ENCODE measurements at places on chromosomes 5 and 9.
A peak's percentile ranks its signal among the peaks of the same experiment; 100 is the strongest.

DNA sequence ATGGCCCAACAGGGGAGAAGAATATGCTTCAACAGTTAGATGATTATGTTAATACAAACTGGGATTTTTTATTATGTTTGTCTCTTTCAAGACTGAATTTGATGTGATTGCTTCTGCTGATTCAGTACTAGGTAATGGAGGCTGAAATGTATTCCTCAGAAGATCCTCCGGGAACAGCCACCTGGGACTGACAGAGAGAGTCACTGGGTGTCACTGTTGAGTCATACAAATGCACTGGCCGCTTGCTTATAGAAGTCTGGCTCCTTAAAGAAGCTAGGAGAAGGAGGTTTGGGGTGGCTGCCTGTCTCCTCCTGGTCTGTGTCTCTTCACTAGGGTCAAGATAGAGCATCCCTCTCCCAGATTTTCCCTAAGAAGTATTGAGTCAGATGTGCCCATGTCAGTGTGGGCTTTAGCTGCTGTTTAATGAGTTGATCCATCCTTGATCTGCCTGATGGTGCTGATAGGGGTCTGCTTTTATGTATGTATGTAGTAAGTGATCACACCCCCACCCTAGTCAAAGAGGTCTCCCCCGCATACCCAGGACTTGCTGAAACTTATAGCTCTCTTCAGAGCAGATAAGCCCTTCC, 773.4 kb downstream of the BRINP1 start:
- DNase-seq, result peak; percentile 64

DNA sequence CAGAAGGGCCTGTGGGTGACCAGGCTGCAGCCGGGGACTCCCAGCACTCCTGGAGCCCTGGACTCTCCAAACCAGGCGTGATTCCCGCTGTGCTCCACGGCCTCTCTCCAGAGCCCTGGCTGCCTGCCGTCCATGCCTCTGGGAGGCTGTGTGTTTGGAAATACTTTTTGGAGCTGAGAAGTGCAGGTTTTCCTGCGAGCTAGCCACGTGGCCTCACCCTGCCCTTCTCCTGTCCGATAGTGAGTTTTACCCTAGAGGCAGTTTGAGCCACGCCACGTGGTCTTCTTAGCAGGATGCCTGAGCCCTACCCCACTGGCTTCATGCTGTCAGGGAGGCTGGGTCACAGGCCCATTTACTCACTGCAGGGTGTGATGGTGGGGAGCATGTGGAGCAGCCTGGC, 71.3 kb downstream of the COL5A1 start:
- no peak for DNase-seq

DNA sequence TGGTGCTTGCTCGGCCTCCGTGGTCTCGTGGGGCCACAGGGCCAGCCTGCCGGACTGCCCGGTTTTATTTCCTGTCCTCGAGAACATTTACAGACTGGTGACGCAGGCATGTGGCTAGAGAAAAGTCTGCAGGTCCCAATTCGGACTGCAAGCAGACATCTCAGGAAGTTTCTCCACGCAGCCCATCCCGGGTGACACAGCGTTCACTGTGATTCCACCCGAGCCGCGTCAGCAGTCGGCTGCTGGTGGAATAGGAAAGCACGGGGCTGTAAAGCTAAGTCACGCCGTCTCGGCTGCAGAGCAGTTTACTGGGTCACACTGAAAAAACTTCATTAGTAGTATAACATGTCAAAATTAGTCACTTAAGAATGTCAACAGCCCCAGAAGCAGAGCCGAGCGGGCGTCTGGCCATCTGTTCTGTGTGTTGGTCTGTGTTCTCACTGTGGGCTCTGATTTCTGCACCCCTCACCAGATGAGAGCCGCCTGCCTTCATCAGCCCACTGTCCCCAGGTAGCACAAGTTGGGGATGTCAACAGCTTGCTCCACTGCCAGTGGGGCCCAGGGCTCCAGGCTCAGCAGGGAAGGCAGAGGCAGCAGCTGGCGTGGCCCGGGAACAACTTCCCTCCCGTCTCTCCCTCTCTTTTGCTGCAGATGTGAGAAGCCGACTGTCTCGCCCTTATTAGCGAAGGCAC, 363.7 kb downstream of the IRX2 start:
- no peak for DNase-seq

- DNase-seq, result no peak
Measured at GRCh38 chr9:12554636-12555035, 138.5 kb upstream of the TYRP1 start.

DNA sequence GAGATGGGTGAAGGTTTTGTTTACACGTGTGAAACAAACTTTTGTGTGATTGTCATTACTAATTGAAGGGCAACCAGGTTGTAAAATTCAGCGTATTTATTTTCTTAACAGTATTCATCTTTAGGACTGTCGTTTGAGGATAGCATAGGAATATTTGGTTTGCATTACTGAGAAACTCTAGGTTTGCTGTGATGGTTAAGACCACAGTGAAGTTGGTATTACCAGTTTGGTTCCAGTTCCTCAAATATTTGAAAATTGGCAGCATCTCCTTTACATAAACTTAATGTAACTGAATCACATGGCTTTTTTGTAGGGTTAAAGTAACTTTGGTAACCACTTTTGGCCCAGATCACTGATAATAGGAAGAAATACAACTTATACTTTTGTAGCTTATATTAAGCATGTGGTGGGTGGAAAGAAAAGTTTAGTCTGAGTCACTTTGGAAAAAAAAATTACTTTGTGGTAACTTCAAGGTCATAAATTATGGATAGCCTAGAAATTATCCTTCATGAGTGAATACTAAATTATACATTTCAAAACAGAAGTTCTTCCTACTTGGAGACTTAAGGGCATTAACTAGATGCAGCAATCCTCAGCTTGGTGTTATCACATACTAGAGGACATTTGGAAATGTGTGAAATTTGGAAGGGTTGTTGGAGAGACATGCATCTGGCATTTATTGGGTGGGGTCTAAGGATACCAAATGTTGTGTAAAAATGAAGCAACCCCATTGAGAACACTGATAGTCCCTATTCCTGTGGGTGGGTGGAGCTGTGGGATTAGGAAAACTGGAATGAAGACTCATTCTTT, 33.9 kb downstream of the G3BP1 start:
- DNase-seq, result peak; percentile 78

GRCh38 chr5:96776621-96777020, 31.1 kb downstream of the ERAP1 start:
- DNase-seq, result no peak

DNA sequence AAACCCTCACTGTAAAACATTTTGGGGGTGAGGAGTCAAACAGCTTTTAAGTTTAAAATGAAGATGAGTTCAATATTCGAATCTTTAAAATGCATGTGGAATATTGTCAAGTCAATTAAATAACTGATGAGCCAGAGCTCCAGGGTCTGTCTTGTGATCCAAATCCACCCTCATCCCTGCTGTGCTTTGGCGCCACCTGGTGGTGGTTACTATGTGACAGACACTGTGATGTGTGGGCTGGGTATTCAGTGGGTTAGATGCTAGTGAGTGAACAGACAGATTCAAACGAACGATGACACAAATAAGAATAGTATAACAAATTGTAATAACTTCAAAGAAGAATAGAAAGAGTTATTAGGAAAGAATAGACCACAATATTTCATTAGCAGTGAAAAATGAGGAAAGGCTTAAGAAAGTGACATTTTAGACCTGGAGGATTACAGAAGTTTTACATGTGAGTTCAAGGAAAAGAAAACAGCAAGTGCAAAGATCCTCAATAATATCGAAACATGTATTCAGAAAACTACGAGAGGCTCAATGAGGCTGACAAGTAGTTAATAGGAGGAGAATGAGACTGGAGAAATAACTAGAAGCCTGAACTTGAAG, 51.4 kb upstream of the CHSY3 start:
- peak; percentile 47 for DNase-seq

- DNase-seq, result peak; percentile 90
Measured at GRCh38 chr9:88646539-88647300, 111.7 kb downstream of the NXNL2 start.

- DNase-seq, result no peak
Measured at GRCh38 chr5:109121225-109121624, 288.5 kb downstream of the PJA2 start.

DNA sequence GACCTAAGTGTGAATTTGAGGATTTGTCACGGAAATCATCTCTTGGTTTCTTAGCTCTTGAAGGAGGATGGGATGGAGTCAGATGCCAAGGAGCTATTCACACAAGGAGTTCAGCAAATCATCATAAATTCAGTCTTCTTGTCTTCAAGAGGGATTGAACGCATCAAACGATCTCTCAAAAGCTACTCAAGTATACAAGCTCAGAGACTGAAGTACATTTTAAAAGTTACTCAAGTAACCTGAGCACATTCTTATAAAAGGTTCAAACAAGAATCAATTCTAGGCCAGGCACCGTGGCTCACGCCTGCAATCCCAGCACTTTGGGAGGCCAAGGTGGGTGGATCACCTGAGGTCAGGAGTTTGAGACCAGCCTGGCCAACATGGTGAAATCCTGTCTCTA, 21.1 kb upstream of the GOLPH3 start:
- no peak for DNase-seq

- no peak for DNase-seq
Measured at GRCh38 chr9:126057121-126057825, 269.4 kb upstream of the MVB12B start.

DNA sequence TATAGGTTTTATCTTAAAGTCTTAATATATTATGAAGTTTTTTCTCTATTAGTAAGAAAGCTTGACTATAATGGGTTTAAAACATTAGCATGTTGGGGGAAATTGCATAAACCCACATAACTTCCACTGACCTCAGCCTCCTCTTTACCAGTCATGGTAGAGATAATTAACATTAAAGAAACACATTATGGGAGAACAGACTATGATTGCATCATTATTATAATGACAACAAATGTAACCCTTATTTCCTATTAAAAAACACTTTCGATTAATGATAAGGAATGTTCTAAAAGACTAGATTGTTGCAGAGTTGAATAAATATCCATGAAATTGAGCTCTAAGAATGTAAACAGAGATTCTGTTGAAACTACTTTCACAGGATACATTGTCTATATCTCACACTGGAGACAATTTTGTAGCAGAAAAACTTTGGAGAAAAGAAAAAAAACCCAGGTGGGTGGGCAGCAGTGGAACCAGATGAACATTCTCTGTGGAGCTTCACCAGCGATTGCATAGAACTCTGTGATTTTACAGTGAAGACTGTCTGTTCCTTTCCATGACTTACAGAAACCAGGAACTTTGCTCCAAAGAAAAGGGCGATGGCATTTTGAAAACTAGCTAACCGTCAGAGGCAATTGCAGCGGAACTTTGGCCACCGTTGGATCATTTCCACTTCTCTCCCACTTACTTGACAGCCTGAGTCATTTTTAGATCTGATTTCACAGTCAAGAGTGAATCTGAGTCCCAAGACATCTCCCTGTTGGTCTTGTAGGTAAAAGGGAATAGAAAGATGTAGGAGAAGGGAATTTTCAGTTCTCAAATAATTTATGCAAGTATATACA, 21.0 kb upstream of the ERAP2 start:
- DNase-seq, result peak; percentile 91

GRCh38 chr5:88244686-88245085, 24.0 kb downstream of the TMEM161B start:
- no peak for DNase-seq

DNA sequence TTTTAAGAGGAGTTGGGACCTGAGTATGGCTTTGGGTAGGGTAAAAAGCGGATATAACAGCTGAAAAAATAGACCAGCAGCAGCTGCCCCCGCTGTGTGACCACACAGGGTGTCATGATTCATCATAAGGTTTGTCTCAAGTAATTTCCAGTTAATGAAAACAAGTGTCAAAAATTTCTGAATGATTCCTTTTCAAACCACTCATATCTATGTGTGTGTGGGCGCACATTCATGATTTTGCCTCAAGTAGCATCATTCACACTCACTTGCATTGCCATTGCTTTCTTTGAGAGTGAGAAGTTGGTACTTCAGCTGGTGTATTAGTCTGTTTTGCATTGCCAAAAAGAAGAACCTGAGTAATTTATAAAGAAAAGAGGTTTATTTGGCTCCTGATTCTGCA, 12.1 kb upstream of the TNFAIP8 start:
- DNase-seq, result no peak

- no peak for DNase-seq
Measured at GRCh38 chr5:22111320-22111719, 741.8 kb downstream of the CDH12 start.

- no peak for DNase-seq
Measured at GRCh38 chr5:33594006-33594405, 153.2 kb downstream of the TARS1 start.

DNA sequence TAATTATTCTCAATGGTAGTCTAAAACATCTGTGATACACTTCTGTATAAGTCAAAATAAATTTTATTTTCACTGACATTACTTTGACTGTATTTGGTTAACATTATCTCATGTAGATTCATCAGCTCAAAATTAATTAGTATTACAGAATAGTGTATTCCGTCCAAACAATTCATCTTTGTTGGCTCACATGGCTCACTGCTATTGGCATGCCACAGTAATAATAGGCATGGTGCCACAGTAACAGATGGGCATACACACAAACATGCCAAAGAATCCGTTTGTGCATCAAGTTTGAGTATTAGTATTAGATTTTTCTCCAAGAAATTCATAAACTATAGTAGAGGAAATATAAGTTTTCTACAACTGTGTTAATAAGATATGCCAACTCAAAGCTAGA, 14.2 kb downstream of the AP3B1 start:
- DNase-seq, result peak; percentile 40

- no peak for DNase-seq
Measured at GRCh38 chr9:134396825-134397224, 70.6 kb downstream of the RXRA start.

DNA sequence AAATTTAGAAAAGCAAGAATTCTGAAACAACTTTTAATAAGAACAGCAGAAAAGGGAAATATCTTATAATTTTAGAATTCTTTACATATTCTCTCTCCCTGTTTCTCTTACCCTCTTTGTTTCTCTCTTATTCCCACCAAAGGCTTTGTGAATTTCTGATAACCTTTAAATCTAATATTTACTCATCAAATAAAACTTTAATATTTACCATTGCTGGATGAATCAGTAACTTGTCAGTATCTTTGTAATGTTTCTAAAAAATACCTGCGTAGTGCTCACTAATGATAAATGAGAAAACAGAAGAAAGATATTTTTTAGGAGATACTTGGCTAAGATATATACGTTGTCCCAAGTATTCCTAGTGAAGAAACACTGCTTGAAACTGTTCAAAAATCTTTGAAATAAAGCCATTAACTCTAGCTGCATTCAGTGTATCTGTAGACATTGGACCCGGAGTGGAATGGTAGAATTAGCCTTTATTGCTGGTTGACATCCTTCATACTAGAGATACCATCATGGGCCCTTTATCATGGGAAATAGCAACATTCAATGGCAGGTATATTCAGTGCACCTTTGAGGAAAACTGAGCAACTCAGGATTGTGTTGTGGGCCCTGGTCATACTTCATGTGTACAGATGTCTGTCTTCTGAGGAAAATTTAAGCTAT, 2160.4 kb downstream of the MAT2B start:
- no peak for DNase-seq

DNA sequence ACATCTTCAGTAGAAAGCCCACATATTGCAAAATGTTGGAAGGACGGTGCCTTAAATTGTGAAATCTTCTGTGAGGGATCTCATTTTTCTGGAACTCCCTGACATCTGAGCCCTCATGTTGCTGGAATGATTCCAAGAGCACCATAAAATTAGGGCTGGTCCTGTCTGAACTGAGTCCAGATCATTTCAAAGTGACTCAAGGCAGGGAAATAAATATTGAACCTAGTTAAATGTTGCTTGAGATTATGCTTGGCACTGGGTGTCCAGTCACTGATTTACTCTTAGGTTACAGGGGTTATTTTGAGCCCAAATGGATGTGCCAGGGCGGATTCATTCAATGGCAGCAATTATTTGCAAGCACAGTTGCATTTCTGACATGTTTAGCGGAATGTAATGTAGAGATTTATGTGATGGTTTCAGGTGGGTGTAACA, 437.0 kb downstream of the PIK3R1 start:
- DNase-seq, result peak; percentile 87

All from fibroblast of gingiva (primary cell).